B cell (primary cell): ENCODE measurements at places on chromosomes 2 and 18.

DNA sequence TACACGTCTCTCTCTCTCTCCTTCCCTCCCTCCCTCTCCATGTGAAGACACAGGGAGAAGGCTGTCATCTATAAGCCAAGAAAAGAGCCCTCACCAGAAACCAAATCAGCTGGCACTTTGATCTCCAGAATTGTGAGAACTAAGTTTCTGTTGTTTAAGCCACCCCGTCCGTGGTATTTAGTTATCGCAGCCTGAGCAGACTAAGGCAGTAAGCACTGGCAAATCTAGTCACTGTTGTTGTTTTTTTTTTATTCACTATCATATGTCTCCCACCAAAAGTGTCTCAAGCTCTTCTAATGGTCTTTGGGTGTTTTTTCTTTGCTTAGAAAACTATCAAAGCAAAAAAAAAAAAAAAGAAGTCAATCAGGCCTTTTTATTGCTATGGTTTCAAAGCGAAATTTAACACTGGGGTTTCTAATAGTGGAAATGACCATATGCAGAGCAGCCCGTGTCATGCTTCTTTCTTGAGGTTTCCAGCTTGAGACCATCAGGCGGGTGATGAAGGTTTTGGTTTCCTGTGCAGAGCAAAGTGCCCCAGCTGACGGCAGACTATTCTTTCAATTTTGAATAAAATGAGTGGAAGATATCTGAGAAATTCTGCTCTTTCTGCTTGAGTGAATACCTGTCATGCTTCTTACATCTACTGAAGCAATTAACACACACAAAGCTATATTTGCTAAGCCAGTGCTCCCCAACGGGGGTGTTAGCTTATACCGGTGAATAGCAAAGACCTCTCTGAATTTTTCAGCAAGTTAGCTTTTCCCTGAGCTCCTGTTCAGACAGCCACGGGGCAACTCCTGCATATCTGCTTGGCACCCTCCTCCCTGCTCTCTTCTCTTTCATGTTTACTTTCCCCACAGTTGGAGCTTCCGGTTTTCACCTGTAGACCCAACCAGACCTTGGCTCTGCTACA lies 394.1 kb upstream of the ATP5MC3 start:
- DNase-seq = peak; percentile 51

DNA sequence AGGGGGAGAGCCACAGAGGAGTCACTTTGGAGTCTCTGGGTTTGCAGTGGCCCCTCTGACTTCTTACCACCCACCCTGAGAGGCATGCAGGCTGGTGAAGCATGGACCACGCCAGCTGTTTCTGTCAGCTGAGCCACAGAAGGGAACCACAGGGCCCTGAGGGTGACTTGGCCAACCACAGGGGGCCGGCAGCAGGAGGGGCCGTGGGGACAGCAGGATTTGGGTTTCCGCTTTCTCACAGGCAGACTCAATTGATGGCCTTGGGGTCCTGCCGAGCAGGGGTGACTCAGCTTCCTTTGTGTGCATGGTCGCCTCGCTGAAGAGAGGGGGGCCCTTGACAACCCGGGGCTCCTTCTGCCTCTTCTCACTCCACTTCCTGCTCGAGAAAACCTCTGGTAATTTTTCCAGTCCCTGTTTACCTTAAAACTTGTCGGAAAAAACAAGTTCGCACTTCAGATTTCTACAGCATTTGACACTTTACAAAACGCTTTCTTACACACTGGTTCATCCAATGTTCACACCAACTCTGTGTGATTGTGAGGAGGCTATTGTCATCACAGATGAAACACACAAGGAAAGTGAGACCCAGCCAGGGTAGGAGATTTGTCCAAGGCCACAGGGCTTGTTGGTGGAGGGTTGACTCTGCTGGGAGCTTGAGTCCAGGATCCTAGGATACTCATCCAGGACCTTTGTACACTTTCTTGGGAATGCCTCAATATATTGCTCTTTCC lies 311.2 kb downstream of the LPIN1 start:
- peak; percentile 68 for DNase-seq

- no peak for DNase-seq
Measured at GRCh38 chr18:41842886-41843285, 112.1 kb upstream of the PIK3C3 start.

GRCh38 chr2:224178056-224178455 lies 139.0 kb upstream of the SERPINE2 start:
- DNase-seq = no peak

DNA sequence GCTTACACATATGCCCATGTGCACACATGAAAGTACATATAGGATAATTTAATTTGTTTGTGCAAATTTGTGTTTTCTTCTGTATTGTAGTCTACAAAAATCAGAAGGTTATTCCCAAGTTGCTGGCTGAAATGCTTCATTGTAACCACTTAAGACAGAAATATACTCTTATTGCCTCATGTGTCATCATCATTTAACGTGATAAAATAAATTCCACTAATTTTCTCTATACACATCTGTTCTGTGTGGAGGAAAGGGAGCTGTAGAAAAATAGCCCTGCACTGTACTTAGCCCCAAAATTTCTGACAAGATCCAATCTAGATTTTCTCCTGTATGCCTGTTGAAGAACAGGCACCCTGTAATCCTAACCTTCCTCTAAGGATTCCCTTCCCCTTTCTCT lies 20.4 kb upstream of the NR4A2 start:
- DNase-seq = no peak

DNA sequence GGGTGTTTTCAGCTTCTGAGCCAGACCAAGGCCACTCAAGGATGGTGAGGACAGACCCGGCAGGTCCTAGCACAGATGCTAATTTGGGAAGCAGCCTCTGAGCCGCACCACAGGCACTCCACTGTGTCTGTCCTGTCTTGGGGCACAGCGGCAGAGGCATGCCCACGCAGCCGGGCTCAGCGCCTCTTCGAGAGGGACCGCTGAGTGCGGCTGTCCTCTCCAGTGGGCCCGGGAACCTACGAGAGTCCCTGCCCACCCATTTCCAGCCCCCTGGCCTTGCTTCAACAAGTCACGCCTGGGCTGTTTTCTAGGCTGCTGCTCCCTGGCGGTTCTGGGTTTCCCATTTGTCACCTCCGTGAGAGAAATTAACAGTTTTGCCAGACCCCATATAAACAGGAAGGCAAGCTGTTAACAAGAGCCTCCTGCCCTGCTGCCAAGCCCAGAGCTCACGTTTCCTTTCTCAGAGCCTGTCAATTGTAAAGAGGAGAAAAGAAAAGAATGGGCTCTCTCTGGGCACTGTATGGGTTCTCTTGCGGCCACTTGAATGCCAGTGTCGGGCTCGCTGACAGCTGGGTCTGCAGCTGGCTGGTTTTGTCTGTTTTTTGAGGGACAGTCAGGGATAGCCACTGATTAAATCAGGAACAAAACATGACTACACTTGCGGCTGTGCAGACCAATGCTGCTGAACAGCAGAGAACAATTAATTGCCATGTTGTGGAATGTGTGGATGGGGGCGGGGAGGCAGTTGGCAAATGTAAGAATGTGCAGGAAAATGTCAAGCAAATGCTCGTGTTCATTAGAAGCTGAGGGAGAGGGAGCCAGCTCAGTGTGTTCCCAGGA lies 30.6 kb downstream of the TMEM17 start:
- no peak for DNase-seq

DNA sequence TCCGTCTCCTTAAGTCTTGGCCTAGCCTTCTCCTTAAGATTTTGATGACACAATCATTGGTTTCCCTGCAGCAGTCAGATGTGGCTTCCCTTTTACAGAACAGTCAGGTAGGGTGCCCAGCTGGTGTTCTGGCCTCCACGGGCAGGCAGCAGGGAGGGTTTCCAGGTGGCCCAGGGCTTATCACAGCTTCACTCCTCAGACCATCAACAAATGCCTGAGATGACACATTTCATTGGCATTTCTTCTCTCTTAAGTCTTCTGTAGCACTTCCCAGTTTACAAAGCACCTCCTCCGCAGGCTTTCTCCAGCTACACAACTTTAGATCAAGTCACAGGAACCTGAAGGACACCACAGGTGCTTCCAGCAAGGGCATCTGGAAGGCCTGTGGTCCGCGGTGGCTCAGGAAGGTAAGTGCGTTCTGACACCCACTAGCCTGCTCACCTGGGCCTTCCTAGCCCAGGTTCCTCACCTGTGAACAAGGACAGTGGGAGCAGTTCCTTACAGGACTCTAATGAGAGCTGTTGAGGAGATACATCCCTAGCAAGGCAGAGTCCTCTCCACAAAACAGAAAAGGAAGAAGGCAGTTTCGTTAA lies 37.6 kb downstream of the PTPN18 start:
- DNase-seq = peak; percentile 4

DNA sequence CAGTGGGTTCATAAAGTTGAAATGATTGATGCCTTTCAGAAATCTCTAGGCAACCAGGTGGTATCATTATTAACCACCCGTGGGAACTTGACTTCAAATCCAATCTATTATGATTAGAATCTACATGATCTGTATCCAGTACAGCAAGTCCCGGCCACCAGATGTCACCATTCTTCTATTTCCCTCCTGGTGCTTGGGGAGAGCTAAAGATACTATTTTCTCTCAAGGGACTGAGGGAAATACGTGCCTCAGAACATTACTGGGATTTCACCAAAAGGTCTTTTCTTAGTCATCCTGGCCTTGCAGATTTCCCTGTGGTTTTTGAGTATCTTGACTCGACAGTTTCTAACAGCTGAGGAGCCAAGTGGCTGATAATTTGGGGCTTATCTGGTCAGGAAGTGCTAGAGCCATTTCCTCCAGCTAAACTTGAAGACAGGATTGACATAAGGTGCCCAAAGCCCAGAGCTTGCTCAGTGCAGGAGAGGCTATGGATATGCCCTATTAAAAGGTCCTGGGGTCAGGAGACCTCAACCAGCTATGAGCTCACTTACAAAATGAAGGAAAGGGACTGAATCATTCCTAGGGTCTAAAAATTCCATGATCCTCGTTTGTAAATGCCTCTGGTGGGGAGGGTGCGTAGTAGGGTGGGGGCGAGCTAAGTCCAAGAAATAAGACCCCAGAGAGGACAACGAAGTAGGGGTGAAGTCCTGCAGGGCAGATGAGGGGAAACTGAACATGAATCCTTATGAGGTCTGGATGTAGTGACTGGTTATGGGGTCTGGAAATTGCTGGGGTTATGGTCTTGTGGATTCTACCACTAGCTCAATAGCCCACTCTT lies 135.4 kb upstream of the MGAT5 start:
- peak; percentile 88 for DNase-seq

DNA sequence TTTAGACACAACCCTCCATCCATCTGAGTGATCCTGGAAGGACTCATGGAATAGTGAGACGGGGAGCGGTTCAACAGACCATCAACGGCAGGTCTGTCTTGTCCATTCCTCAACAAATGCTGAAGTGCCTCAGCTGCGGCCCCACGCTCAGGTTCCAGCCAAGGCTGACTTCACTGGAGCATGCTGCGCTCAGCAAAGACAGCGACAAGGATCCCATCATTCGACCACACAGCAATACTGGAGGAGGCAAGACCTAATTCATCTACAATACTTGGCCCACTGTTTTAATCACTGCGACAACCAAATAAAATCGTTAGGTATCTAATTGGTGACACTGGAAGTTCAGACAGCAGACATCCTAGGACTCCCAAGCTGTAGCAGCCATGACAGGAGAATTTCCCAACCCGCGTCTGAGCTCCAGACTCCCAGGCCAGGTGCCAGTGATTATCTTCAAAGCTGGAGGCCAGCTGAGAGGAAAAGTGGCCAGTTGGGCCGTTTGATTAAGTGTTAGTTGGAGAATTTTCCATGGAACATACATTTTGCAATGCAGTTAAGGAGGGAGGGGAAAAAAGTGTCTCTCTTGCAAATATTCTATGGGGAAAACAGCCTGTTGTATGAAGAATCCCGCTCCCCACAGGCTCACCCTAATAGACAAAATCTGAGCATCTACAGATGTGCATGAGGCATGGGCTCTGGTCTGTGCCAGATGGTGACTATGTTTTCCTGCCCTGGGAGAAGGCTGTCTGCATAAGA lies 92.5 kb upstream of the SLC35G4 start:
- DNase-seq = no peak

- DNase-seq = no peak
Measured at GRCh38 chr2:4942441-4942840, 749.7 kb upstream of the SOX11 start.

GRCh38 chr2:172596776-172597175 lies 40.9 kb downstream of the PDK1 start:
- DNase-seq = no peak

DNA sequence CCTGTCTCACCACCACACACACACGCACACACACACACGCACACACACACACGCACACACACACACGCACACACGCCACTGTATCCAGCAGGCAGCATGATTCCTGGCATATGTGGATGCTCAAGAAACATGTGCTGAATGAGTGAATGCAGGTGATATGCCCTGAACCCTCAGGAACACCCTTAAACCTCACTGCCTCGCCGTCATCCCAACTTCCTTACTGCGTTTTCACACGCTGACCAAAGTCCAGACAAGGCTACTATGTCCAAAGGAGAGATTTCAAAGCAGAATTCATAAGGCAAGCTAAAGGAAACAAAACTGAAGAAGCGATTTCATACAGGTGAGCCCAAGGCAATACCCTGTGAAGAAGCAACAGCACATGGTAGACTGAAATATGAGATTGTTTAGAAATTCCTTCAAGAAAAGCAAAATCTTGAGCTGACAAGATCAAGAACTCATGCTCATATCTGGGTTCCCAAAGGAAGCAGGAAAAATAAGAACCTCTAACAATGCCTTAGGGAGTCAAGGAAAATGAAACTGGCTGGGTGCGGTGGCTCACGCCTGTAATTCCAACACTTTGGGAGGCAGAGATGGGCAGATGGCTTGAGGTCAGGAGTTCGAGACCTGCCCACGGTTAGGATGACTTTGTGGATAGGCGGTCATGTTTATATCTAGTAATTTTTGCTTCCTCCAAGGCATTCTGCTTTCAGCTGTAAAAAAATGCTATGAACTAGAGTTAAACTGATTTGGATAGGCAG lies 69.1 kb downstream of the TNFRSF11A start:
- DNase-seq = no peak

GRCh38 chr2:239913636-239914417 lies 111.3 kb downstream of the NDUFA10 start:
- no peak for DNase-seq

DNA sequence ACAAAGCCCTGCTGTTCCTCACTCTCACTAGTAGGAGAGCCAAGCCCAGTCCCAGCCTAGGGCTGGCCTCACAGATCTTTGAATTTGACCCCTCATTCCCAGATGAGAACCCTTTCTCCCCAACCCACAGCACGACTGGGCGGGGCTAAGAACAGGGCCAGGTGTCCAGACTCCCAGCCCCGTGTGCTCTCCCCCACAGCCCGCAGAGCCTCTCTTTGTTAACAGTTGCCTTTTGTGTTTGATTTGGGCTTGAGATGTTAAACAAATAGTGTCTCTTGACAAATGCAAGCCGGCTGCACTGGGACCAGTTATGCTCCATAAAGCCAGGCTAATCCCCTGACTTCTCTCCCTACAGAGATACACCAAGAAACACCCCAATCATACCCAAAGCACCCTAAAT lies 4.7 kb upstream of the KCNK3 start:
- no peak for DNase-seq

DNA sequence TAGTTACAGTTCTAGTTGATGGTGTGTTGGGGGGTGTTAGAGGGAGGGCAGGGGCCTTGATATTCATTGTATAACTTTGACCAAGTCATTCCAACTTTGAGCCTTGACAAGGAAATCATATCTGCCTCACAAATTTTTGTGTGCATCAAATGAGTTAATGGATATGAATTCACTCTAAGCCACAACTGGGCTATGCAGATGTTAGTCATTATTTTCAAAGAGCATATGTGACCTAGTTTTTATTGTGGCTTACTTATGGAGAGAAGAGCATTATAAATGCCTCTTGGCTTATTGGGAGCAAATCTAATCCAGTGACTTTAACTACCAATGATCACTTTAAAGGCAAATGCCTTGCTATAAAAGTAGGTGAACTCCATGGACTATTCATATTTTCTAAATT lies 250.2 kb downstream of the LPIN1 start:
- no peak for DNase-seq
